ENCODE measurements at places on chromosomes 7 and 10.

GRCh38 chr7:108016841-108017775 is 14.1 kb upstream of the LAMB1 start:
- DNase-seq = no peak

DNA sequence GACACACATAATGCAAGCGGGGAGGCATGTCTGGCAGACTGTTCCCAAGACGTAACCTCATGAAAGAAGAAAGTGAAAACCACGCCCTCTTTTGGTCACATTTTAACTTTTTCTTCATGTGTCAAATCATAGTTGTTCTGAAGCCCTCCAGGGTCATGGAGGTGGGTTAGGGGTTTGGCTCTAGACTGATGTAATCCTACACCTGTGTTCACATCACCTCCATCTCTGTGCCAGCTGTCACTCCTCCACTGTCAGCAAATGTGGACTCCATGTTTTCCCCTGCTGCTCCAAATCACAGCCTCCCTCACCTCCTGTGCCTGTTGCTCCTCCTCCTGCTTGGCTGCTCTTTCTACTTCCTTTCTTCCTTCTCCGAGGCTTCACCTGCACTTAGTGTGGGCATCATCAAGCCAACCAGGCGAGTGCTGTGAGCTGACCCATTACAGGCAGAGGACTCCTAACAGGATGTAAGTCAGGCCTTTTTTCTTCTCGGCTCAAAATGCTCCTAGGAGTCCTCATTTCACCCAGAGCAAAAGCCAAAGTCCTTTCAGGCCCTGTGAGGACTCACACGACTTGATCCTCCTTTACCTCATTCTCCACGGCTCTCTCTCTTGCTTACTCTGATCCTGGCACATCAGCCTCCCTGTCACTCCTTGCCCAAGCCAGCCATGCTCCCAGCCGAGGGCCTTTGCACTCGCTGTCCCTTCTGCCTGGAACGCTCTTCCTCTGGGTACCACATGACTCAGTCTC is 66.4 kb upstream of the IFRD1 start:
- no peak for DNase-seq

DNA sequence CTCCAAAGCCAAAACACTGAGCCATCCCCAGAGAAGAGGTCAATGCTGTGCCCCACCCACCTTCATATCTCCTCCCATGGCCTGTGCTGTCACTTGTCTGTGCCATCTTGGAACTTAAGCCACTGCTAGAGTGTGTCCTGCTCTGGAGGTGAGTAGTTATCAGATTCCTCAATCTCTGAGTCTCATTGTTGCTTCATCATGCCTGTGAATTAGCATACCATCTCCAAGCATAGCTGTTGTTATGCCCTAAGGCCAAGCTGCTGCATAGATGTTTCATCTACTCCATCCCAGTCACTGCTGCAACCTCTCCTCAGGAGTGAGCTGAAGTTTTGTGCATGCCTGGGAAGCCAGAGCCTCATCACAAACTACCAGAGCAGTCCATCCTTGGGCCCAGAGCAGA is 349.0 kb downstream of the ZWINT start:
- DNase-seq = no peak

- no peak for DNase-seq
These were observed 53.1 kb upstream of the CPXM2 start for GRCh38 chr10:123944661-123945060.

GRCh38 chr10:88186335-88186734 is 322.9 kb downstream of the PTEN start:
- DNase-seq = no peak

GRCh38 chr10:11063856-11064255 is 46.2 kb downstream of the CELF2 start:
- DNase-seq = no peak

All from CMK (cell line).